AG20443 (cell line): ENCODE measurements at places on chromosomes 6 and 20.

DNA sequence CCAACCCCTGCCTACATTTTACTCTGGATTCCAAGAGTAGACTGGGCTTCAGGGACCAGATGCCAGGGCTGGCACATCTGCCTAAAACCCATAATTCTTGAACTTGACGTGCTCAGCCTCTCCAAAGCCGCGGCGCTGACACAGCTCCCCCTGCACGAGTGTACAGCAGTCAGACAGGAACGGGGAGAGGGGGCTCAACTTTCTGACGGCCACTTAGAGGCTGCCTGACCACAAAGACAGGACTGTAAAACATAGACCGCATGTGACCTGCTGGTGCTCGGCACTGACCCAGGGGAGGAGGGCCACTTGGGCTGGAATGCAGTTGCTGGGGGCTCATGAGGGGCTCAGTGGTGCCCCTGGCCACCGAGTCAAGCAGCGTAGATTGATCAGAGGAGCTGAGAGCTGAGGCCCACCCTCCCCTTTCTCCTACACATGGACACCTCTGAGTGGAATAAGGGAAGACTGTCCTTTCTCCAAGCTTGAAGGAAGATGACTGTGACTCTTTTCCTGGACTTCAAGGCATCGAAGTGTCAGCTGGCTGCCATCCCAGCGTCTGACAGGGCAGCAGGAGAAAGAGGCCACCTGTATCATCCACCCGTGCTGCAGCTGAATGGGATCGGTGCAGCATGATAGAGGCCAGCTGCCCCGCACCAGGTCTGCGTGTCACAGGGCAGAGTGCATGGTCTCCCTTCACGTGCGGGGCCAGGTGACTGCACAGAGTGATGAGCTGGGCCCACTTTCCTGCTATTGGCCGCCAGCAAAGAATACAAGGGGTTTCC, 171.3 kb upstream of the AGPAT4 start:
- DNase-seq: no peak

DNA sequence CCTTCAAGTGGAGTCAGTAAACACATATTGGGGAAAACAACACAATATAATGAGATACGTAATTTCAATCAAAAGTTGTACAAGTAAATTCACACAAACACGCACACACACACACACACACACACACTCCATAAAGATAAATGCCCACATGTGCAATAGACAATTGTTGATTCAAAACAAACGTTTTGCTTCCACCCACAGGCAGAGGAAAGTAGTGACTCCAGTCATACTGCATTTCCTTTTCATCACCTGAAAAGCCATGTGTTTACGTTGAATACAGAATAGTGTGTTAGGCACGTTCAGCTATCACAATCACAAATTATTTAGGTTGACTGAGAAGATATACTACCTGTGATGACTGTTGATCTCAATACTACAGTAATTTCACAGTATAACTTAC, 443.8 kb upstream of the MANEA start:
- DNase-seq: no peak

GRCh38 chr6:5123296-5124143, 38.4 kb downstream of the PPP1R3G start:
- no peak for DNase-seq

- no peak for DNase-seq
Measured at GRCh38 chr20:45049438-45049837, 51.5 kb downstream of the KCNS1 start.

DNA sequence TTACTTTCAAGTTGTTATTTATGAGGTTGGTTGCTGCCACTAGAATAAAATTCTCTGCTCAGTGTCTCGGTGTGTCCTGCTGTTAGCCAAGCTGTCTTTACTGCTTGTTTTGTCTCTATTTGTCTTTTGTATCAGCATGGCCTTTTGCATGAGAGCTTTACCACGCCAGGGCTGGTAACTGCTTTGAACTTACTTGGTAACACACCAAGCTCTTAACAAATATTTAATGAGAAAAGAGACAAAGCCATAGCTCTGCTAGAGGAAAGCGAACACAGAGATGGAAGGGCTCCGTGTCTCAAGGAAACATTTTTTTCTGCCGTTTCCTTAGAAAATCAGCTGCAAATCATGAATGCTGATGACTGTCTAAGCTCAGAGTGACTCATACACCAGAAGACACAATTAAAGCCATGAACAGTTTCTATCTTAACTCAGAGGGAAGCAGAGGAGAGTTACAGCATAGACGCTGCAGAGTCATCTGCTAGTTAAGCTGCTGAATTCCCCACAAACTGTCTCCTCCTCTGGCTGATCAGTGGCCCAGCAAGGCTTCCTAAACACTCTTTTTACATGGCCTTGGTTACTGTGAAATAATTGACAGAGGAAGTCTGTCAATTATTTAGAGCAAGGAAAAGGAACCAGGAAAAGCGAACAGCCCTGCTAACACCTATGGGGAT, 44.8 kb downstream of the AGPAT4 start:
- peak; percentile 82 for DNase-seq

DNA sequence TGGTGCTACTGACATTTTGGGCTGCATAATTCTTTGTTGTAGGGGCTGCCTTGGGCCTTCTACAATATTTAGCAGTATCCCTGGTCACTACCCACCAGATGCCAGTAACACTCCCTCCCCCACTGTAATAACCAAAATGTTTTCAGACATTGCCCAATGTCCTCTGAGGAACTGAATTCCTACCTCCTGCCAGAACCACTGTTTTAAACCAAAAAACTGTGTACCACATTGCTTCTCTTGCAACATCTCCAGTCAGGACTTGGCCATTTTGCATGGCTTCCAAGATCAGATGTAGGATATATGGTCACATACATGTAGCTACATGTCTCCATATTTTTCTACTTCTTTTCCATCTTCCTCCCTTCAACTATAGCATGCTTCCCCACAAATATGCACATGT, 97.4 kb upstream of the IFNGR1 start:
- DNase-seq: peak; percentile 11

DNA sequence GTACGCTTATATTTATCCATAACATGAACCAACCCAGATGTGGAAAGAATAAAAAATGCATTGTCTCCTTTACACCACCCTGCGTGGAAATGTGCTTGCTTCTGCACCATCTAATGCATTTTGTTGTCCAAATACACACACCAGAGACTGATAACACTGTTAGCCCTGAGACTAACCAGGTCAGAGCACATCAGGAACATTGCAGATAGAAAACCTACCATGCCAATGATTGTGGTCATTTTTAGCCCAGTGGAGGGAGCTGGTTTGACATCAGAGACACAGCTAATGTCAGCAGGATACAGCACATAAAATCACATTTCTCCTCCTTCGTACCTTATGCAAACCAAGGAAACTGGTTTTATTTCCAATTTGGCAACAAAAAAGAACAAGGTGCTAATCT, 528.7 kb downstream of the DOK5 start:
- DNase-seq: no peak

- peak; percentile 84 for DNase-seq
Measured at GRCh38 chr6:157244175-157244574, 79.1 kb downstream of the TMEM242 start.

DNA sequence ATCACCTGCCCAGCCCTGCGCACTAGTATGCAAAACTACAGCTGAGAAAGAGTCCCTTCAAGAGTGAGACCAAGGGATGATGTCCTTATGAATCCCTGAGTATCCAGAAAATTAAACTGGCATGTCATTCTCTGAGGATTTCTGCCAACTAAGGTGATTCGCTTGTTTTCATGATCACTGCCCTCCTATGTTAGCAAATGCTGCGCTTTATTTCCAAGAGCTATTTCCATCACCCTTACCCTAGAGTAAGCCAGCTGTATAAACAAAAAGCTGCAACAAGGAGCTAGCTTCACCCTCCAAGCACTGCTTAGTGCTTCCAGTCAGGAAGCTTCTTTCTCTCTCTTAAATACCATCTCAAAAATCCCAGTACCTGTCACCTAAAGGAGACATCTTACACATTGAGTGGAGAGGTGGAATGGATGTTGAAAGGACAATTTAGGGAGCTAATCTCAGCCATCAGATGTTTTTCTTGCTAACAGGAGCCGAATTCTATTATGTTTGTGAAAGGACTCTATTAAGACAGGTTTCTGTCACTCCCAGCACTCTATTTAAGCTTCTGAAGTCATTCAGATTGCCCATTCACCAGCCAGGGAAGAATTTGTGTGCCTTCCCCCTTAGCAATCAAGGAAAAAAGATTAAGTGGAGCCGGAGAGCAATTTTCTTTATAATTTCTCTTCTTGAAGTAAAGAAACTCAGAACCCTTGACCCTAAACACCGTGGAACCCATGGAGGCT, 322.2 kb downstream of the NRN1 start:
- no peak for DNase-seq

- DNase-seq: no peak
Measured at GRCh38 chr20:57880571-57880892, 170.7 kb upstream of the PMEPA1 start.

- DNase-seq: peak; percentile 63
Measured at GRCh38 chr20:8043687-8044282, 24.2 kb upstream of the TMX4 start.

- DNase-seq: no peak
Measured at GRCh38 chr6:13261464-13261994, 66.8 kb downstream of the TBC1D7 start.

DNA sequence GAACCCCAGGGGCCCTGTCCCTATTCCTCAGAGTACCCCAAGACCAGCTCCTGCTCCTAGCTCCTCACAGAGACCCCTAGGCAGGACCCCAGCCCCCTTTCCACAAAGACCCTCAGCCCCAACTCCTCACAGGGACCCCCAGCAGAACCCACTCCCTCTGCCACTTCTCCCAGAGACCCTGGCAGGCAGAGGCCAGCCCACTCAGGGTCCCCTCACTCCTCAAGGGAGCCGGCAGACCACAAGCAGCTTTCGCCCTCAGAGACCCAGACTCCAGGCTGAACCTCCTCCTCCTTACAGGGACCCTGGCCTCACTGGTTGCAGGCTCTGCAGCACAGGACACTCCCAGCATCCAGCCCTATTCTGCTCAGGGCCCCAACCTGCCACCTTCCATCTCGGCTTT, 575 bp downstream of the SLC44A4 start:
- no peak for DNase-seq
